ENCODE measurements at places on chromosomes 2 and 18.

GRCh38 chr2:140392824-140393223 is 1612.6 kb upstream of the NXPH2 start:
- DNase-seq = no peak

GRCh38 chr2:26488463-26489212 is 10.7 kb upstream of the OTOF start:
- no peak for DNase-seq

DNA sequence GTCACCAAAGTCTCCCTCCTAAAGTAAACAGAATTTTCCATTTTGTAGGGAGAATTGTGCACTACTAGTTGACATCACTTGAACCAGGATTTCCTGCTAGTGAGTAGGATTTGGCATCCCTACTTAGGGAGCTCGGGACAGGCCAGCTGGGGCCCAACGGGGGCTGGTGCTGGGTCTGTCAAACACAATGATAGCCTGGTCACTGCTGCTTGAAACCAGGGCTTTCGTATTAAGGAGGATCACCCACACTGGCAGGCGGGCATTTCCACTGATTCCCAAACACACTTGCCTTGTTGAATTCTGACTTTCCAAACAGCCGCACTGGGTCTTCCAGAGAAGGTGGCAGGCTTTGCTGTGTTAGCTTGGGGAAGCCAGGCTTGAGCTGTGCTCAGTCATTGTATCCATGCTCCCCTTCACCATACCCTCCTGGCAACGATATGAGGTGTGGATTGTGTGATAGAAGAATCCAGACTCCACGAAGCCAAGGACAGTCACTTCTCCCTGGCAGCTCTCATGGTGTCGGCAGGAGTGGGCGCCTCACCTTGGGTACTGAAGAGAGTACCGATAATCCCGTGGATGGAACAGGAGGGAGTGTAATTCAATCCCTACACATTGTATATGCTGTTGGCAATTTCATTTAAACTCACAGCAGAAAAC is 7.5 kb downstream of the GDF7 start:
- DNase-seq = no peak

DNA sequence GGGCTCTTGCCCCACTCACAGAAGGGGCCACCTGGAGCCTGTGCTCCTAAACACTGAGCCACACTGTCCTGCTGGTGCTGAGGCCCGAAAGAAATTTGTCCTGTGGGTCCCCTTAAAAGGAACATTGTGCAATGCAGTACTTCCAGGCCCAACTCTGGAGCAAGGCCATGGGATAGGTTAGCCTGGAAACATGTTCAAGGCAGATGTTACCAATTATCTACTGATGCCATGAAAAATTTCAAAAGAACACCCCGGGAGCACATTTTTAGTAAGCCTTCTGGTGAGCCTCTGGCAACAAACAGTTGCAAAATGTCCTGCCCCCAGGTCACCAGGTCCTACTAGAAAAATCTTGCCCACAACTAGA is 12.3 kb upstream of the PTMA start:
- peak; percentile 85 for DNase-seq

DNA sequence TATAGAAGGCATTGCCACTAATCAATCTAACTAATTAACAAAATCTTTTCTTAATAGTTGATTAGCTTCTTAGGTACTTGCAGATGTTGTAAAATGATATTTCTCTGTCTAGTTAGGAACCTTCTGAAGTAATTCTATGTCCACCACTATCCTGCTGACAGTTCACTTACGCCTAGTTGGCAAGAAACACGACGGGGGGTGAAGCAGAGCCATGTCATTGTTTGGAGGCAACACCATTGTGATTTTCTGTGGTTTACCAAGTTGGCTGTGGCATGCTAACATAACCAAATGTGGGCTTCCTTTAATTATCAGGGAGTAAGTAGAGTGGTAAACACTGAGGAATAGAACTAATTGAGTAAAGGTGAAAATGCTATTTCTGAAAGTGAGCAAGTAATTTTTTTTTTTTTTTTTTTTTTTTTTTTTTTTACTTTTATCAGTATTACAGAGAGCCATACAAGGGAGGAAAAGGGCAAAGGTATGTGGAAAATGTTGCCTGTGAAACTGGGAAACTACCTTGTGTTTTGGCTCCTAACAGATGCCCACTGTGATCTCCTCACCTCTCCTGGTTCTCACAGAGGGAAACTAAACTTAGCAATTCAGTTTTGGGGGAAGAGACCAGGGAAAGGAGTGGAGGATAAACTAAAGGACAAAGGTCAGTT is 126.8 kb downstream of the MEIS1 start:
- DNase-seq = no peak

- no peak for DNase-seq
Observed at GRCh38 chr2:234917211-234917975, 34.4 kb upstream of the SH3BP4 start.

- DNase-seq = no peak
Observed at GRCh38 chr2:120391911-120392665, 46.2 kb downstream of the INHBB start.

GRCh38 chr2:56148825-56149224 is 35.0 kb upstream of the CCDC85A start:
- DNase-seq = no peak

GRCh38 chr2:178267660-178268059 is 73.3 kb downstream of the OSBPL6 start:
- DNase-seq = no peak

- DNase-seq = no peak
Observed at GRCh38 chr2:45891719-45892424, 240.4 kb downstream of the PRKCE start.

DNA sequence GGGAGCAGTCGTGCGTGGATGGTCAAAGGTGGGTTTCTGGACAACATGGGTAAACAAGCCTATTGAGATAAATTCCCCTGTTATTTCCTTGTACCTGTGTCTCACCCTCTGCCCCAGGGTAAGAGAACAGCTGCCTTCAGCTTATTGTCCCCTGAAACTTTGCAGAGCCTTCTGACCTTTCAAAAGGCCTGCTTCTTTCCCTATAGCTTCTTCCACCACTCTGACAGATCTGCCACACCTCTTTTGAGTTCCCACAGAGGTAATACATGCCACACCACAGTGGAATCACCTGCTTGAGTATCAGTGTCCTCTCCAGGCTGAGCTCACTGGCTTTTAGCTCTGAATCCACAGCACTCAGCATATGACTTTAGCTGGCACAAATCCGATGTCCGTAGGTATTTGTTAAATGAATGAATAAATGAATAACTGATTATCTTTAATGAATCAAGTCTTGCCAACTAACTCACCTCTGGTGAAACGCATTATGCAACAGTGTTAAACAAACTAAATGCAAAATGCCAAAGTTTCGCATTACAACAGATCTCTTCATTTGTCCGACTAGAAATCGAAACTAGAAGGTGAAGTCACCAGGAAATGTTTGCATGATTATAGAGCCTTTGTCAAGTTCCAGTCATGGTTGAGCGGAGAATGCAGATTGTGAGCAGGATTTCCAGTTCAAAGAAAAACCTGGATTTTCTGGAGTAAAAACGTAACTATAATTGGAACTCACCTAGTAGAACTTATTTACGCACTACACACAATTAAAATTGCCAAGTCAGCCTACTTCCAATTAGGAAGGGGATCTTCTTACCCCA is 16.4 kb downstream of the DYNAP start:
- no peak for DNase-seq

DNA sequence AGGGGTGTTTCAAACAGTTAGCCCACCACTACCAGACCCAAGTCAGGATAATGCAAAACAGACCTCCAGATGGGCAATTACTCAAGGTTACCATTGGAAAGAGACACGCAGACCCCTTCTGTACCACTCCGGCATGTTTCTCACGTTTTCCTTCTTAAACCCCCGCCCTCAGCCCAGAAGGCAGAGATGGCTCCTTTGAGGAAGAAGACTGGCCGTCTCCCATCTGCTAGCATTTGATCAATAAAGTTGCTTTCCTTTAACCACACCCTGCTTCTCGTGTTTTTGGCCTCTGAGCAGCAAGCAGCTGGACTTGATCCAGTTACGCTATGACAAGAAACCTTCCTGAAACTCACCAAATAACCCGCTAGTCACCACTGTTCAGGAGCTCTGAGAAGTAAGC is 1012.4 kb upstream of the GYPC start:
- DNase-seq = no peak

DNA sequence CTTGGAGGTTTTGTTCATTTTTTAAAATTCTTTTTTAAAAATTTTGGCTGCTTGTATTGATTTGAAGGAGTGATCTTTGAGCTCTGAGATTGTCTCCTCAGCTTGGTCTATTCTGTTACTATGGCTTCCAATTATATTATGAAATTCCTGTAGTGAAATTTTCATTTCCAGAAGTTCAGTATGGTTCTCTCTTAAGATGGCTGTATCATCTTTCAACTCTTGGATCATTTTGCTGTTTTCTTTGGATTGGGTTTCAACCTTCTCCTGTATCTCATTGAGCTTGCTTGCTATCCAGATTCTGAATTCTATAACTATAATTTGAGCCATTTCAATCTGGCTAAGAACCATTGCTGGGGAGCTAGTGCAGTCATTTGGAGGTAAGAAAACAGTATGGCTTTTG is 270.8 kb upstream of the NT5C1B start:
- no peak for DNase-seq

DNA sequence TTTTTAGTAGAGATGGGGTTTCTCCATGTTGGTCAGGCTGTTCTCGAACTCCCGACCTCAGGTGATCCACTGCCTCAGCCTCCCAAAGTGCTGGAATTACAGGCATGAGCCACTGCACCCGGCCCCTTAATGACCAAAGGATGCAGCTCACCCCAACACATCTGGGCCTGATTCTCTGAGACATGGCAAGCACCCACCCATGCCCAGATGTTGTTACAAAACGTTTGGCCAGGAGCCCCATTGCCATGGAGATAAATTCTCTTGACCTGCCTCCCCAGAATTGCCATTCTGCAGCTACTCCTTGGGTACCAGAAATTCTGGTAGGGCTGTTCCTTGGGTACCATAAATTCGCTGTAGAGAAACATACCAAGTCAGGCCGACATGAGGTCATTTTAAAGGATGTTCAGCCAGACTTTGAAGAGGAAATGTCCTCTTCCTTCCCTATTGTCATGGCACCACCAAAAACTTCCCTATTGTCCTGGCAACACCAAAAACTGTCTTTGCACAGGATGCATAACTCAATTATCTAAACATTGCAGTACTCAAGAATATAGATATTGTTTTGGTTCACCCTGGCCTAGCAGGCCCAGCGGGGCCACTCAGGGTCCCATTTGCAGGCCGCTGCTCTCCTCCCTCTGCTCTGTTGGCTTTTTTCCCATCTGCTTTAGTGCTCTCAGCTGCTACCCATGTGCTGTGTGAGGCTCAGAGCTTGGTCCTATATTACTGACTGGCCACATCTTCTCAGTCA is 160.9 kb upstream of the TTC39C start:
- no peak for DNase-seq

DNA sequence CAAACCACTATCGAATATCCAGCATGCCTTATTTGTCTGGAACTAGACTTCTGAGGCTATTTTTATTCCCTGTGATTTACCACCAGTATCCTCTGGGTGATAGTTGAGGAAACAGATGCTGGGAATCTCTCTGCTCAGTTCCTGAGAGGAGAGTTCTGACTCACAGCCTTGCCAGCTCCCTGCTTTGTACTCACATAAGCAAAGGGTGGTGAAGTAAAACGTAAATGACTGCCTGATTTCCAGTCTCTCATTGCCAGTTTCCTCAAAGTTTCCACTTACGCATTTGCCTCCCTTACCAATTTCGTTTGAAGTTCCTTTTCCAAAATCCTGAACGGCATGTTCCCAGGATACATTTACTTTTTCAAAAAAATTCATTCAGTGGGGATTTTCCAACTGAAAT is 69.2 kb upstream of the HNRNPA3 start:
- peak; percentile 75 for DNase-seq

- DNase-seq = no peak
Observed at GRCh38 chr2:46325182-46325928, 28.1 kb downstream of the EPAS1 start.

DNA sequence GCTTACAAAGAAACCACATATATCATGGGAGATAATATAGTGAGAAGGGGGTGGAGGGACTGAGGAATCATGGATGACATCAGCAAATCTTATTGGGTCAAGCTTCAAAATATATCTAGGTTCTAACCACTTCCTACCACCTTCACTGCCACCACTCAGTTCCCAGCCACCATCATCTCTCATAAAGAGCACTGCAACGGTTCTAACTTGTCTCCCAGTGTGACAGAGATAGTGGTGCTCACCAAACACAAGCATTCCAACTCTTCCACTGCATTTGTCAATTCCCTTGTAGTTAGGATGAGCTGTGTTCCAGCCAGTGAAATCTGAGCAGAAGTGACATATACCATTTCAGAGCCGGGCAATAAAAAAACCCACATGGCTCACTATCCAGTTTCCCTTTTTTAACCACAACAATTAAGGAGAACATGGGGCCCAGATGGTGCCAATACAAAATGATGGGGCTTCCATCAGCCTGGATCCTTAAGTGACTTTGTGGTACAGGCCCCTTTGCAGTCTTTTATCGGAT is 318.1 kb downstream of the NBAS start:
- no peak for DNase-seq

- DNase-seq = no peak
Observed at GRCh38 chr2:176125772-176126054, 3.2 kb downstream of the HOXD9 start.

DNA sequence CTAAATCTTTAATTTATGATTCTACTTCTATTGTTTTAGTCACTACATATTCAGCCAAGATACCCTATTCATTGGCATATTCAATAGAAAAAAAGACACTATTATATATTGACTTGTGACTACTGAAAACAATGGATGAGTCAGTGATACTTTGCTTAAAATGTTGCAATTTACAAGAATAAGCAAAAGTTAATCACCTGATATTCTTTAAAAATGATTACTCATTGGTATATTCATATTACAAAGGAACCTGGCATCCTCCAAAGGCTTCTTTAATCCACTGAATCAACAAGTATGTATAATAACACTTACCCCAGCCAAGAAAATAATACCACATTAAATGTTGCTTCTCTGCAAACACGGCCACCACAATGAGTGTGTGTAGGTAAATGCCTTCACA is 87.8 kb downstream of the CALCRL start:
- DNase-seq = no peak

- DNase-seq = peak; percentile 14
Observed at GRCh38 chr2:159571540-159572260, 44.6 kb downstream of the BAZ2B start.

DNA sequence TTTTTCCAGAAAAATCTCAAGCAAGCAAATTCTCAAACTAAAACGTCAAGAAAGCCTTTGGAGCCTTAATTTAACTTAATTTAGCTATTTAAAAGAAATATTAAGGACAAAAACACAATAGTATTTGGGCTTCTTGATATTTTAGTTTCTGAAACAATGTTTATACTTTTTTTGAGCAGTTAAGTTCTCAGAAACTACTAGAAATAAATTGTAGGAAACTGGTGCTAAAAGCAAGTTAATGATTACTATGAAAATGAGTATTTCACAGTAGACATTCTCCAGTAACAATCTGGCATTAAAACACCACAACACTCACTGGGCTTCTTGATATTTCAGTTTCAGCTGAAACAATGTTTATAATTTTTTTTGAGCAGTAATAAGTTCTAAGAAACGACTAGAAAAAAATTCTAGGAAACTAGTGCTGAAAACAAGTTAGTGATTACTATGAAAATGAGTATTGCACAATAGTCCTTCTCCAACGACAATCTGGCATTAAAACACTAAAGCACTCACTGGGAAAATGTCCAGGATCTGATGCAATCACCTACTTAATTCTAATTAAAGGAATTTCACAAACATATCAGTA is 45.1 kb downstream of the TRAK2 start:
- peak; percentile 61 for DNase-seq

GRCh38 chr2:100260712-100261620 is 61.3 kb downstream of the LONRF2 start:
- DNase-seq = peak; percentile 87

GRCh38 chr18:911486-911885 is 6.8 kb downstream of the ADCYAP1 start:
- DNase-seq = no peak
